ENCODE measurements at places on chromosomes 1 and 21. TPM values are rescaled to one million over a fixed set of nuclear protein-coding genes. Genes with fewer than 3 reads are reported as not detected.

DNA sequence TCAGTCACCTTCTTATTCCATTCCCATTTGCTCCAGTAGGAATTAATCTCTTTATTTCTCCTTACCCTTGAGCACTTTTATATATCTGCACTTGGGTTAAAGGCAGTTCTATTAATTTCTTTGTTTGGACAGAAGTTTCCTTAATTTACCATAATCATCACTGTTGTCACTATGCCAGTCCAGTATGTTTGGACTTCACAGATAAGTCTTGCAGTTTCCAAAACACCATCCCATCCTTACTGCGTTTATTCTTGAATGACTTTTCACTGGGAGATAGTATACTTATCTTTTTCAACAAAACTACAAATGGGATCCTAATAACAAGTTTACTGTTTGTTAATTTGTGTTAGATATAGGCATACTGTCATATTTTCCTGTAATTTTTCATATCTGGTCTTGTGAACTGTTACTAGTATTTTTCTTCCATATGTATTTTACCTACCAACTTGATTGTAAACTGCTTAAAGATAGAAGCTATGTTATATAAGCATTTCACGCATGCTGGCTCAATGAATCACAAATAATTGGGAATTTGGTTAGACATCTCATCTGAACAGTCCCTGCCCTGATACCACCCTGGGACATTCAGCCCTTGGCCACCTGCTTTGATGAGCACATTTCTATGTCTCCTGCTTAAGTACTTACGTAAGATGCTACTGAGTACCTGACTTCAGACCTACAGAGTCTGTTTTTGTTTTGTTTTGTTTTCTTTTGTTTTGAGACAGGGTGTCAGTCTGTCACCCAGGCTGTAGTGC is 78.2 kb downstream of the OLFML2B start:
- DNase-seq: no peak

GRCh38 chr1:6960291-6960811 is 175.1 kb downstream of the CAMTA1 start:
- DNase-seq: no peak

DNA sequence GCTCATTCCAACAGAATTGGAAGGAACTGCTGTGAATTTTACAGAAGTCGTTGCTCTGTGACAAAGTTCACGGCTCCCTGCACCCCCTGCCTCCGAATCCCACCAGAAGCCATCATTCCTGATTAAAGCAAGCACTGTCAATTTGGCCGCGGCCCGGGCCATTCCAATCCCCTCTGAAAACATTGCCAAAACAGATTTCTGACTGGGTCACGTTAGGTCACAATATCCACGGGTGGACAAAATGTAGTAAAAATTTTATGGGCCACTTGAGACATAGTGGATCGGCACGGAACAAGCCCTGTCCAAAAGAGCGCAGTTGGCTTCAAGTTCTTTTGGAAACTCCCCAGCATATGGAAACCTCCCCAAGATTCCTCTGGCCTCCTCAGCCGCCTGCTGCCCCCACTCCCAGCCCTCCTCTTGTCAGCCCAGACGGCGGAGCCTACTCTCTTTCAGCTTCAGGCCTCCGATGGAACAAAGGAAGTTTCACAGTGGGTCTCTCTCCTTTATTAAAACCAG is 67.2 kb upstream of the IFNAR2 start:
- no peak for DNase-seq

DNA sequence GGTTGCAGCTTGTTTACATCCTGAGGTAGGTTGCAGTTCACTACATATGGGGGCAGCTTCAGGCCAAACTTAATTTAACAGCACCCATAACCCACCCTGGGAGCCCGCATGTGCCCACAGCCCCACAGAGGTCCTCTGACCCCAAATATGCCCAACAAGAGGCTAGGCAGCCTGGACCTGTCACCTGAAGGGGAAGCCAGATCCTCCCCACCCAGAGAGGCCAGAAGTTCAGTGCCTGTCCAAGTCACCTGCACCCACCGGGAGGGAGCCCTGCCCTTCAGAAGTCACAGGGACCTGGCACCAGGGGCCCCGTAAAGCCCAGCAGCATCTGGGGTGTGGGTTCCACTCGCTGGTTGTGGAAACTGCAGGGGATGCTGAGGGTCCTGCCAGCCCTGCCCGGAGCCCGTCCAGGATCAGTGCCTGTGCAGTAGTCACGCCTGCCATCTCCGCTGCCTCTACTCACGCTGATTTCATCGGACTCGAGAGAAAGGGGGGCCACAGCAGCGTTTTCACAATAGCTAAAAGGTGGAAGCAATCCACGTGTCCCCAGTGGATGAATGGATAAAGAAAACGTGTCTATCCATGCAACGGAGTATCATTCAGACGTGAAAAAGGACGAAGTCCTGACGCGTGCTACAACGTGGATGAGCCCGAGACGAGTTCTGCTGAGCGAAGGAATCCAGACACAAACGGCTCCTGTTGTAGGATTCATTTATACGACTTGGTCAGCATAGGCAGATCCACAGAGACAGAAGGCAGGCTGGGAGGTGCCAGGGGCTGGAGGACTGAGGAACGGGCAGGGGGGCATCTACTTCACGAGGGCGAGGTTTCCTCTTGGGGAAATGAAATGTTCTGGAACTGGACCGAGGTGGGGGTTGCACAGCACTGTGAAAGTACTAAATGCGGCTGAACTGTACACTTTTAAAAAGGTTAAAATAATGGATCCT is 33.9 kb upstream of the COL6A2 start:
- DNase-seq: no peak

DNA sequence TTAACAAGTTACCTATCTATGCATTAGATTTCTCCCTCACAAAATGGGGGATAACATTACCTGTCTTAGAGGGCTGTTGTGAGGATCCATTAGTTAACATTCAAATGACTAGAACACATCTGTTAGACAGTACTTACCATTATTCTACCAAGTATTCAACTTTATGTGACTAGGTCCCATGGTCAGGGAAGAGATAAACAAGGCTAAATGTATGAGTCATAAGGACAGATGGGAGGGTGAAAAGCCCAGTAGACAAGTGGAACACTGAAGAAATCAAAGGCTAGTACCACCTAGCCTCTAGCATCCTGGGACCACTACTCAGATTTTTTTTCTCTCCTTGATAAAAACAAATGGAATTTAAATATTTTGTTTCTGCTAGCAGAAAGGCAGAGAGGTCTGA is 9.0 kb upstream of the VHLL start:
- no peak for DNase-seq

GRCh38 chr1:111483166-111483565 is 9.4 kb downstream of the C1orf162 start:
- no peak for DNase-seq

GRCh38 chr1:155322571-155322952 is 1.9 kb downstream of the RUSC1 start:
- no peak for DNase-seq

DNA sequence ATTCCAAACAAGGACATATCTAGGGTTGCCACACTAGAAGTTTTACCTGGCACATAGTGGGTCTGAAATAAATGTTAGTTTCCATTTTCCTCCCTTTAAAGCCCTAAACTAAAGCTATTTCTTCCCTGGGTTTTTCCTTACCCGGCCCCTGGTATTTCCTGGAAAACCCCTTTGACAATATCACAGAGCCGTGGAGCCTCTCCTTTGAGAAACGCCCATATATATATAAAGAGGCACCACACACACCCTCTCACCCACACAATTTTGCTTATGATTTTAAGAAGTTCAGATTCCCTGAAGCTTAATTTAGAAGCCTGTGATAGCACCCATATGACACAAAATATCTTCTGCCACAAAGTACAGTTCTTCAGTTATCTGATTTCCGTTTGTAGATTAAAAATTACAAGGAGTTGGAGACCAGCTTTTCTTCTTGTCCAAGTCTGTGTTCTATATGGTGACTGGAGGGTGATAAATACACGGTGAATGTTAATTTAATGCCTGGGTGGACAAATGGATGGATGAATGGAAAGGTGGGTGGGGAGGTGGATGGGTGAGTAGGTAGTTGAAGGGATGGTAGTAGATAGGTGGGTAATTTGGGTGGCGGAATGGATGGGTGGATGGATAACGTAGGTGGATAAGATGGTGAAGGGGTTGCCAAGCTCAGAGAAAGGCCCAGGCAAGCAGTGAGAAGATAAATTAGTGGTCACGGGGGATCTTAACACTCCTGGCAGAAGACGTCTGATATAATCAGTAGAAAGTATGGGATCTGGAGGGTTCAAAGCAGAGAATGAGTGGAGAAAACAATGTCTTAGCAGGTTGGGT is 154.4 kb upstream of the FGGY start:
- DNase-seq: no peak

DNA sequence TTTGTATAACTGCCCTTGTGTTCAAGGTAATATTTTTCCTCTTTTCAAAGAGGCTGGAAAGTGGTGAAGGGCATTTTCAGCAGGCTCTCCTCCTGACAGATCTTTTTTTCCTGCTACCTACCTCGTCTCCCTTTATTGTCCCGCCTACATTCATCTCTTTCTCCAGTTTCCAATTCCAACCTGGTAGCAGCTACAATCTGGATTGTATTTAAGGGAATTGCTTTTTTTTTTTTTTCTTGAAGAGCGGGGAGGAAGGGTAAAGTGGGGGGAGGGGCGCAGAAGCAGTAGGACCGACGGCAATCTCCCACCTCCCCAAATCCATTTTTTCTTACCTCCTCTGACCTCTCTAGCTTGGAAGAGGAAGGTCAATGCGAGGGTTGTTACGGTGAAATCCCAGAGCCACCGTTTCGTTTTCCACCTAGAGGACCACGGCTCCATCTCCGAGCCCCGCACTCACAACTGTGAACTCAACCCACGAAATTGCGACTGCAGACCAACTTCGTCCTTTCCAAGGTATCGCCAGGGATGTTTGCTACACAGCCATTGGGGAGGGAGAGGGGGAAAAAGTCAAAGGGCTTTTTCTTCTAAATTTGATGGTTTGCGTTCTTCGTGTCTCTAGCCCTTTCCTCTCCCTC is 464 bp downstream of the COL11A1 start:
- DNase-seq: peak; percentile 16

The GIPC2 gene
- 2.5 TPM for total RNA-seq

The UQCRHL gene
- total RNA-seq: 6.2 TPM

All from Right ventricle myocardium inferior (tissue), 1 donor.